ENCODE measurements at places on chromosomes 7 and 10. TPM values are rescaled to one million over a fixed set of nuclear protein-coding genes. Genes with fewer than 3 reads are reported as not detected.

OR2A25 gene
- not detected for total RNA-seq

UCMA gene
- total RNA-seq: not detected

TLX1 gene
- total RNA-seq: not detected

GNGT1 gene
- total RNA-seq: not detected

COPG2 gene
- total RNA-seq: 14.6 TPM

ARHGAP22 gene
- not detected for total RNA-seq

MAT1A gene
- not detected for total RNA-seq

INSIG1 gene
- 83.9 TPM for total RNA-seq

VSTM4 gene
- total RNA-seq: not detected

TBXAS1 gene
- total RNA-seq: 2.0 TPM

OPN4 gene
- not detected for total RNA-seq

ITPRID1 gene
- not detected for total RNA-seq

SORCS1 gene
- total RNA-seq: not detected

UCN3 gene
- not detected for total RNA-seq

GSTO2 gene
- total RNA-seq: 1.2 TPM

ACTR3C gene
- 4.6 TPM for total RNA-seq

OR2A1 gene
- total RNA-seq: not detected

CALCR gene
- not detected for total RNA-seq

RSPH10B2 gene
- 0.63 TPM for total RNA-seq

TMEM225B gene
- 1.4 TPM for total RNA-seq

DYDC2 gene
- not detected for total RNA-seq

LIPM gene
- not detected for total RNA-seq

HOXA11 gene
- total RNA-seq: not detected

TAS2R41 gene
- total RNA-seq: not detected

LRRC72 gene
- total RNA-seq: not detected

ENKUR gene
- total RNA-seq: not detected

AMPH gene
- total RNA-seq: not detected

PODXL gene
- 1.3 TPM for total RNA-seq

CDHR1 gene
- total RNA-seq: 0.26 TPM

ZNF273 gene
- total RNA-seq: 11.8 TPM

ICA1 gene
- 0.76 TPM for total RNA-seq

MMD2 gene
- total RNA-seq: not detected

TAS2R38 gene
- total RNA-seq: not detected

TMEM139 gene
- 0.65 TPM for total RNA-seq

POLR3A gene
- total RNA-seq: 18.5 TPM

HGF gene
- not detected for total RNA-seq

GIMAP8 gene
- total RNA-seq: 21.5 TPM

SFRP5 gene
- total RNA-seq: 0.42 TPM

CALHM1 gene
- 1.8 TPM for total RNA-seq

HYAL4 gene
- total RNA-seq: not detected

GTF2IRD1 gene
- not detected for total RNA-seq

VPS37D gene
- 0.26 TPM for total RNA-seq

NUTM2D gene
- total RNA-seq: 1.6 TPM

MBL2 gene
- total RNA-seq: not detected

AKR1C2 gene
- total RNA-seq: not detected

CLRN3 gene
- not detected for total RNA-seq

Measured in activated CD8-positive, alpha-beta T cell treated with anti-CD3 and anti-CD28 coated beads, Interleukin-2, amount 10 ng/mL, durations not matched to agents 7 days and 5 days (primary cell).